Colonic mucosa (tissue), 4 donors: ENCODE measurements at places on chromosomes 11 and 22.

GRCh38 chr11:105297463-105297862 is 157.9 kb upstream of the CARD18 start:
- DNase-seq, result no peak

DNA sequence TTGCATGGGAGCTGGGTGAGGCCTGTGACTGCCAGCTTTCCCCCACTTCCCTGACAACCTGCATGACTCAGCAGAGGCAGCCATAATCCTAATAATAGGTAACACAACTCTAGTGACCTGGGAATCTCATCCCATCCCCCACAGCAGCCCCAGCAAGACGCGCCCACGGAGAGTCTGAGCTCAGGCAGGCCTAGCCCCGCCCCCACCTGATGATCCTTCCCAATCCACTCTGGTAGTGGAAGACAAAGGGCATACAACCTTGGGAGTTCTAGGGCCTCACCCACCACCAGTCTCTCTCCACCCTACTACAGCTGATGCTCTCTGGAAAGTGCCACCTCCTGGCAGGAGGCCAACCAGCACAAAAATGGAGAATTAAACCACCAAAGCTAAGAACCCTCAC is 60.3 kb downstream of the CWF19L2 start:
- DNase-seq, result no peak

- no peak for DNase-seq
Measured at GRCh38 chr11:121198491-121198890, 94.1 kb upstream of the SC5D start.

DNA sequence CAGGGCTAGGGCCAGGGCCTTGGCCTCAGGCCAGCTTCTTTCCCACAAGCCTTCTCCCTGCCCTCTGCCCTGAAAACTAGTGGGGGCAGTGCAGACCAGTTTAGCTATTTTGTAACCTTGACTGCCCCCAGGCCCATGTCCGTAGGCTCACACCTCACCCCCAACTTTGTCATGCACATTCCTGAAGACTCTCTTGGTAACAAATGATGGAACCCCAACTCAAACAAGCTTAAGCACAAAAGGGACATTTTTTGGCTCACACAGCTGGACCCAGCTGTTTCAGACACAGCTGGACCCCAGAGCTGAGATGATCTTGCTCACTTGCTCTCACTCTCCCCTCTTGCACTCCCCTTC is 46.6 kb downstream of the KCNQ1OT1 start:
- no peak for DNase-seq

GRCh38 chr11:91935120-91935519 is 289.5 kb upstream of the FAT3 start:
- DNase-seq, result no peak

DNA sequence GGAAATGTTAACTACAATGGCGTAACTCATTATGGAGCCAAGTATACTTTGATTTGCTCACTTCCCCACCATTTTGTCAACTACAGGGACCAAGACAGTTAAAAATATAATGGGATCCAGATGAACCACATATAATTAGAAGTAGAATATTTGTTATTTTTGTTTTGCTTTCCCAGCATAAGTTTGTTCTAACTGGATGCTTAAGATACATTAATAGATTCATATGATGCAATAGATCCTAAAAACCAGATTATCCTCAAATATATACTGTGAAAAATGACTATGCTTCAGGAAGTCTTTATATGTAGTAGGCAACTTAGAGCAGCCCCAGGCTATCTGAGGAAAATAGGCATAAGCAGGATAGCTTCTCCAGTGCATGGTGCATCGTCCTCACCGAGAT is 38.3 kb downstream of the SESN3 start:
- DNase-seq, result no peak

DNA sequence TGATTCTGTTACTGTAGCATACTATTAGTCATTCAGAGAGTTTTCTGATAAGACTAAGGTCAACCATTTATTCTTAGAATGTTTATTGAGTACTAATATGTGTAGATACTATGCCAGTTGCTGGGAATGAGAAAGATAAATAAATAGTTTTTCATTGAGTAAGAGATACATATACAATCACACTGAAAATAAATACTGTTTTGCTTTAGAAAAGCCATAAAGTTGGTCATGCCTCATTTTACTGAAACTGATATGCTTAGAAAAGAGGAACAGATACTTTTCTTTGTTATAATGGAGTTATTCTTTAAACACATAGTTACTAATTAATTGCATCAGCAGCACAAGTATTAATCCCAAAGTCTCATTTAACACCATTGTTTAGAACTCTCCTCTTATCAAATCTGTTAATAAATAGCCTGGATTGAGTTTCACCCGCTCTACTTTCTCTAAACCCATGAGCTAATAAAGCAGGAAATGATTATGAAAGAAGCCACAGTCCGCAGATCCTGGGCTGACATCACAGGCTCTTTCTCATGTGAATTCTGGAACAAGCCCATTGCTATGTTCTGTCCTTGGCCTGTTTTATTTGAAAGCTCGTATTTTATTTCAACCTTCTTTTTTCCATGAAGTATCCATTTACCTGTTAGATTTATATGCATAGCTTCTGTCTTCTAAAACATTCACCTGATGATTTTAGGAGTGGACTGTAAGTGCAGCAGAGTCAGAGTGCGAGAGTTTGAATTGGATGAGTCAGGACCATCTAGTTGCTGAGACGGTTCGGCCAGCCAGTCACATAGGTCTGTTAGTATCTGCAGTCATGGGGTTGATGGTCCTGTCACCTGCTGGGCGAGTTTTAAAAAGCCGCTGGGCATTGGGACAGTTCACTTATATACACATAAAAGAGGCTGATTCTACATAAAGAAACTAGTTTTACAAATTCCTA is 35.5 kb downstream of the PIWIL4 start:
- DNase-seq, result no peak

GRCh38 chr22:17269607-17270261 is 50.5 kb upstream of the ADA2 start:
- DNase-seq, result peak; percentile 61

GRCh38 chr11:61505640-61506155 is 2.9 kb upstream of the LRRC10B start:
- no peak for DNase-seq

DNA sequence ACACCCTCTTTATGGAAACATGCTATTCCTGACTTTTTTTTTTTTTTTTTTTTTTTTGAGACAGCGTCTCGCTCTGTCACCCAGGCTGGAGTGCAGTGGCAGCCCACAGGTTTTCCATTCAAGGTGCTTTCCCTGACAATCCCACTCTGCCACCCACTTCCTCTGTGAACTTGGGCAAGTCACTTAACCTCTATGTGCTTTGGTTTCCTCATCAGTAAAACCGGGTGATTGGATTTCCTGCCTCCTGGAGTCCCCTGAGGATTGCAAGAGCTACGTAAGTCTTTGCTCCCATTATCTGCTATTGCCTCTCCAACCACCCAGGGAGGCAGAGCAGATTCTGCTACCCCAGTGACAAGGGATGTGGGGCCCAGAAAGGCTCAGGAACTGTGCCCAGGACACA is 54.1 kb downstream of the CELSR1 start:
- no peak for DNase-seq
